ENCODE measurements at places on chromosomes 5 and 9.

DNA sequence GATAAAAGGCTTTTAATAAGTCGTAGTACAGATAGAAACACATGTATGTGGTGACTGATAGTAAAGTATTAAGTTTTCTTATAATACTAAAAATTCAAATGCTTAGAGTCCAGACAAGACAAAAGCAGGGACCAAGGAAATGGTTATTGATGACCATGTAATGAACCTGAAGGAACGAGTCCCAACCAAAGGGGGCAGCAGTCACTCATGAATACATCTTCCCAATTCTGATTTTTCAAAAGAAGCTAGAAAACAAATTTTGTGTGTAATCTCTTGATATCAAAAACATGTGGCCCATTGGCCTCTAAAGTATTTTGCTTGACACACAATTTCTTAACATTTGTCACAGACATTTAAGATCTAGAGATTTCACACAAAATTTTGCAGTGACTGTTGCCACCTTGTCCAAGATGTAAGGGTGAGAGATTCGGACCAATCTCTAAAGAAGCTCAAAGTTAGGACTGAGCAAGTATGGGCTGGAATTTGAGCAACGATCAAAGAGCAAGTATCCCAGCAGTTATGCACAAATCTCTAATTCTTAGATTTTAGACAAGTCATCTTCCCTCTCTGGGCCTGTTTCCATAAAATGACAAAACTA is 66.8 kb downstream of the ARL15 start:
- peak; percentile 10 for DNase-seq

DNA sequence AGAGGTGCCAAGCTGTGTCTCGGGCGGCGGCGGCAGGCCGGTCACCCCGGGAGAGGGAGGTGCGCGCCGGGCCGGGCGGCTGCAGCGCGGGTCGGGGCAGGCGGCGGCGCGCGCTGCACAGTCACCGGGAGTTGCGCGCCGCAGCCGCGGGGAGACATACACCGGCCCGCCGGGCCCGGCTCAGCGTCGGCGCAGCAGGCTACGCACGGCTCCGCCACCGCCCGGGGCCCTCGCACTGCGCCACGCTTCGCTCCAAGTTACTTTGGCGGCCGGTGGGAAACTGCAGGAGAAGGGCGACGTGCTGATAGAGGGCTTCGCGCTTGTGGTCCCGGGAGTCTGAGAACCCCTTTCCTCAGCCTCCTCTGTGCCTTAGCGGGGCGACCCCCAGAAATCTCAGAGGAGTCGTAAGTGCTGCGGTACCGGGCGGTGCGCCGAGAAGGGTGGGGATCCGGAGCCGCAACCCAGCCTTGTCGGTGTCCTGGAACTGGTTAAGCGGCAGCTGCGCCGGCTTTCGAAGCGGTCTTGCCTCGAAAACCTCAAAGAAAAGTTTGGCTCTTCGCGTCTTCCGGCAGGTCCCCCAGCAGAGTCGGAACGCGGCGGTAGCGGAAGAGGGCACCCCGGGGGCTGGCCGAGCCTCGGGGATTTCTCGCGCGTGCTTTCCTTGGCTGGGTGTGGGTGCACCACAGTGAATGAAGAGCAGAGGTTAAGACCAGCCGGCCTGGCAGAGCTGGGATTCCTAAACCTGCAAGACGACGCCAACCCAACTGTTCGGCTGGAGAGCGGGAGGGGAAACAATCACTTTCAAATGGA is at the start of gene EFNA5:
TSS of gene EFNA5 (minus strand) at position 6 of the 810 bp plus-strand sequence.
- peak; percentile 59 for DNase-seq

DNA sequence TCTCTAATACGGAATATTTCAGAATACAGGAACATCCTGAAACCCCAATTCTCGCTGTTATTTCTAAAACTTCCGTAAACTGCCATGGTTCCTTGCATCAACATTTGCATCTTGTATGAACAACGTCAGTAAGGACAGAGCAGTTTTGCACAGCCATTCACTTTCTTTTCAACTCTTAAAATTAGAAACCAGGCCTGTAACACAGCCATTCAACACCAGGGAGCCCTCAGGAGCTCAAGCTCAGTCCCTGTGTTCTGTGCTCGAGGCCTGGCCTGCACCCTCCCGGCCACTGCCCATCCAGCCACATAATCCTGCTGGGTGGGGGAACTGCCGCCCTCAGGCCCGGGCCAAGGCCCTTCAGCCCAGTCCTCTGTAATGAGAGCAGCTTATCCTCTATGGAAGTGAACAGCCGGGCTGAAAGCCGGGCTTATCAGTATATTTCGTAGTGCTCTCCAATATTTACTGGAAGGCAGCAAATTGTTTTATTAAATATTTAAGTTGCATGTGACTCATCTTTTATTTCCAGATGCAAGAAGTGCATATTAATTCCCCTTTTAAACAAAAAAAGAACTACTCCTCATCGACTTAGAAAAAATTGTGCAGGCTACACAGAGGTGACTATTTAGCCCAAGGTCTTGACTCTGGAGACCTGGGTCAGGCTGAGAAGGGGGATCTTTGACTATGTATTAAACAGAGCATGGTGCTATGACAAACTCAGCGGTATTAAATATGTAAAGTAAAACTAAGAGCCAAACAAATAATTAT is 33.2 kb upstream of the SLC6A3 start:
- no peak for DNase-seq

GRCh38 chr5:50564079-50564478 is 102.4 kb upstream of the PARP8 start:
- DNase-seq, result no peak

DNA sequence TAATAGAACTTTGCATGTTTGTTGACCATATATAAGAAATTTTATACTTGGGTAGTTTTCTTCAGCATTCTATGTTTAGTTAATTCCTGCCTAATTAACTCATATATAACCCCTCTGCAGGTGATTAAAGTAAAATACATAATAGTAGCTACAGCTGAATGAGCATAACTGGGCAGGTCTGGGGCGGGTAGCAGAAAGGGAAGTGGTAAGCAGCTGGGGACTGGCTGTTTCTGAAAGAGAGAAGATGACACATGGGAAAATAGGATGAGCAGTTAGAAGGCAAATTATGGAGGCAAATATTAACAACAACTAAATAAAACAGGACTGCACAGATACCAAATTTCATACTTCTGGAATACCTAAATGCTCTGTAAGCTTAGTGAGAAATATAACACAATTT is 128.1 kb downstream of the CPLANE1 start:
- no peak for DNase-seq

DNA sequence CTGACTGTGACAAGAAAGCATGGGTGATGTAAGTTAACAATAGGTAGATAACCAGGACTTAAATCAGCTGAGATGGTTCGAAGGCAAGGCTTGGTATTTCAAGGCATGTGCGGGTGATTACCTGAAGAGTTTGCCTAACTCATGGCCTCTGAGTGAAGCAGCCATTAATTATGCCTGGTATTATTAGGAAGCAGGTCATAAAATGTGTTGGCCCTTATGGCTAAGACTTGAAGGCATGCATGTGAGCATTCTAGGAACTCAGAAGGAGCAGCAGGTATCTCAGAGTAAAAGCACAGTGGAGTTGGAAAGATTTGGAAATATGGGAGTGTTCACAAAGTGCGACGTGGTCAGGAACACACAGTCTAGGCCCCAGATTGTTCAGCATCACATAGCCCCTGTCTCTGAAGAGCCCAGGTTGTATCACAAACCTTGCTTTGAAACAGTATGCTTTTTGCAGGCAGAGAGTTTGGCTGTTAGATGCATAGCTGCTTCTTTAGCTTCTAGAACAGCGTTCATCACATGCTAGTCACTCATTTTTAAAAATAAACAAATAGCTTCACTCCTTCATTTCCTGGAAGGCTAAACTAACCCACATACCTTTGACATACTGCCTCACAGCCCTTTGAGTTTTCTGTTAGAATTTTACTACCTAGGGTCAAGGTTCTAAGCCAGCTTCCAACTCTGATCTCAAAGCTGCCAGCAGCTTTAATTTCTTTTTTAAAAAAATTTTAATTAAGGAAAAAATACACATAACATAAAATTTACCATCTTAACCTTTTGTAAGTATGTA is 2.1 kb downstream of the HEXB start:
- DNase-seq, result no peak

DNA sequence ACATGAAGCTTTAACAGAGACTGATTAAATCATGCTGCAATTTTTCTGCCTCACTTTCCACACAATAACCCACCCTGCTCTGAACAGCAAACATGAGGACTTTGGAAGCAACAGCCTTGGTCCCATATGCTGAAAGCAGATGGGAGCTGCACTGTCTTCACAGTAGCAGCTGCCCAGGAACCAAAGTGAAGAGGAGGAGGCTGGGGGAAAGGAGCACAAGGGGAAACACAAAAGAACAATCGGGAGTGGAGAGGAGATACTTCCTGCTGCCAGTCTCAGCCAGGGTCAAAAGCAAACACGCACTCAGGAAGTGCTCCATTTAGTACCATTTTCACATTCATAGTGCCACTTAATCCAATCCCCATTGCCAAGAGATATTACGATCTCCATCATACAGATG is 183.3 kb upstream of the PUM3 start:
- peak; percentile 64 for DNase-seq

DNA sequence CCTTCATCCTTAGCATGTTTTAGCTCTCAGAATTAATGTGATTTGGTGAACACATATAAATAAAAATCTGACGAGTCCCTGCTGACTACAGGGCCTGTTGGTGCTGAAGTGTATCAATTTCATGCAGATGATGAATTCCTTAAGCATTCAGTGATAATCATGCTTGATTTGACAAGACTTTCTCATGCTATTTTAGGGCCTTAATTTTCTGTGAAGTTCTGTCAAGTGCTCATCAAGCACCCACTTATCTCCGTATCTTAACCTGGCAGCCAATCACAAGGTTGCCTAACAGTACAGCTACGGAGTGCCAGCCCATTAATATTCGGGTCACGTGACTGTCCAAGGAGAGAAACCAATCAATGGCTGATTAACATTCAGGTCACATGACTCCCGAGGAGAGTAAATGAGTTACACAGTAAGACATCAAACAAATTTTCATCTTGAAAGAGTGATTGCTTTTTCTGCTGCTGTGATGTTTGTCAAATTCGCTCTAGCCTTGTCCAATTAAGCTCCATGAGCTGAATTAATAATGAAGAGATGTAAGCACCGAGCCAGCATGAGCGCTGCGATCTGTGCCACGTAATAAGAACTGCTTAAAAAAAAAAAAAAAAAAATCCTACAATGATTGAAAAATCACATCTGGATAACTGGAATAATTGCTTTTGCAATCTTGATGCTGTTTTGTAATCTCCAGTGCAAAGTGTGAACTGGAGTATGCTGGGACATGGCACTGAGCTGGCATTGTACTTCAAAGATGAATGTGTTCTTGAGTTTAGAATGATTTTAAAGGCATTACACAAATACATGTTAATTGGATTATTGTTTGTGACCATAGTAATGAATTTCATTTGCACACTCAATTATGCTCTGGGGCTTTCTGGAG is 104.3 kb upstream of the SPATA31D4 start:
- DNase-seq, result no peak

- DNase-seq, result no peak
Measured at GRCh38 chr5:108528655-108529054, 146.8 kb upstream of the FBXL17 start.

DNA sequence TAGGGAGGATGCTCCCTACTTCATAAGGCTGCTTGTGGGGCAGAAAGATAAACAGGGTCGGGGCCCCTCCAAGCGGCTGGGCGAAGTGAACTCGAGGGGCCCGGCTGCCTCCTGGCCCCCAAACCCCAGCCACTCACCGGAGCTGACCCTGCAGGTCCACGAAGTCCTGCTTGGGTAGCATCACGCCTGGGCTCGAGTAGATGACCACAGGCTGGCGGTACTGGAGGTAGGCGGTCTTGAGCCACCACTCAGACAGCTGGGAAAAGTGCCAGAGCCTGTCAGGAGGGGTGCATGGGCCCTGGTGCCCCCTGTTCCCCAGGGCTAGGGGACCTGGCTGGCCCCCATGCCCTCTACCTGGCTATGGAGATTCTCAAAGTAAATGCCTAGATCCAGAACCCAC is 6.5 kb downstream of the CRAT start:
- DNase-seq, result no peak

DNA sequence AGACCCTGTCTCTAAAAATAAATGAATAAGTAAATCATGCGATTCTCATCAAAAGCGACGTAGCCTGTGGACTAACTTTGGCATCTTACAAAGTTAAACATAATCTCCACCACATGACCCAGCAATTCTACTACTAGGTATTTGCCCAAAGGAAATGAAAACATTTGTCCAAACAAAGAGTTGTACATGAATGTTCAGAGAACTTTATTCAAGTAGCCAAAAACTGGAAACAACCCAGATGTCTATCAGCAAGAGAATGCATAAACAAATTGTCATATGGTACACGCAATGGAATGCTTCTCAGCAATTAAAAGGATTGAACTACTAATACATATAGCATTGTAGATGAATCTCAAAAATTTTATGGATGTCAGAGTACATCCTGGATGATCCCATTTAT is 82.6 kb downstream of the ADRB2 start:
- DNase-seq, result no peak

GRCh38 chr5:89106480-89106879 is 223.5 kb upstream of the MEF2C start:
- DNase-seq, result no peak

- no peak for DNase-seq
Measured at GRCh38 chr9:94901019-94901363, 174.5 kb downstream of the AOPEP start.

- DNase-seq, result no peak
Measured at GRCh38 chr5:143562935-143563334, 159.4 kb upstream of the NR3C1 start.

DNA sequence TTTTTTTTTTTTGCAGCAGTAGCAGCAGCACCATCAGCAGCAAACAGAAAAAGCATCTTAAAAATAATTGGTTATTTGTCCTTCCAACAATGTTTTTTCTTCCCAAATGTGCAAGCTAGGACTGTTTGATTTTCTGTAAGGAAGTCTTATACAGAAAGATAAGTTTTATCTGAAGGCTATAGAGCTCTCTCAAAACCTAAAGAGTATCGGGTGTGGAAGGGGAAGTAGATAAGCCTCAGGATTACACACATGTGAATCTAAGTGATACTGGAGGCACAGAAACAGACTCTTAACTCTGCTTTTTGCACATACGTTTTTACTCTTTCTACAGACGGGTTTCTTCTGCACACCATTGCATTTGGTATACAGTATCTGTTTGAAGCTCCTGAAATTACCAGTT is 184.4 kb upstream of the FTMT start:
- DNase-seq, result no peak

- DNase-seq, result no peak
Measured at GRCh38 chr5:56078278-56079156, 83.8 kb upstream of the IL6ST start.

- DNase-seq, result no peak
Measured at GRCh38 chr5:110817459-110817858, 78.7 kb downstream of the SLC25A46 start.

- DNase-seq, result no peak
Measured at GRCh38 chr5:164336906-164337305, 831.5 kb downstream of the MAT2B start.

DNA sequence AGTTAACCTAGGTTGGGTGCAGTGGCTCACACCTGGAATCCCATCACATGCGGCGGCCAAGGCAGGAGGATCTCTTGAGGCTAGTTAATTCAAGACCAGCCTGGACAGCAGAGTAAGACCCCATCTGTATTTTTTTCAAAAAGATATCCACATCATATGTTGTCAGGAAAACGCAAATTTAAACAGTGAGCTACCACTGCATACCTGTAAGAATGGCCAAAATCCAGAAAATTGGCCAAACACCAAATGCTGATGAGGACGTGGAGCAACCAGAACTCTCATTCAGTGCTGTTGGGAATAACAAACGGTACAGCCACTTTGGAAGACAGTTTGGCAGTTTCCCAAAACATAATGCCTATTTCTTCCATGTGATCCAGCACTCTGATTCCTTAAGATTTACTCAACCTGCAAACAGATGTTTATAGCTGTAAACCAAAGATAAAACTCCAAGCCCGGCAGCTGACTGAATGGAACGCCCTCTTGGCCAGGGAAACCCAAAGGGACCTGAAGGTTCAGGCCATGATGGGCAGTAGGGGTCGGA is 12.4 kb downstream of the CEL start:
- DNase-seq, result no peak
